ENCODE measurements at places on chromosomes 16 and 17.

DNA sequence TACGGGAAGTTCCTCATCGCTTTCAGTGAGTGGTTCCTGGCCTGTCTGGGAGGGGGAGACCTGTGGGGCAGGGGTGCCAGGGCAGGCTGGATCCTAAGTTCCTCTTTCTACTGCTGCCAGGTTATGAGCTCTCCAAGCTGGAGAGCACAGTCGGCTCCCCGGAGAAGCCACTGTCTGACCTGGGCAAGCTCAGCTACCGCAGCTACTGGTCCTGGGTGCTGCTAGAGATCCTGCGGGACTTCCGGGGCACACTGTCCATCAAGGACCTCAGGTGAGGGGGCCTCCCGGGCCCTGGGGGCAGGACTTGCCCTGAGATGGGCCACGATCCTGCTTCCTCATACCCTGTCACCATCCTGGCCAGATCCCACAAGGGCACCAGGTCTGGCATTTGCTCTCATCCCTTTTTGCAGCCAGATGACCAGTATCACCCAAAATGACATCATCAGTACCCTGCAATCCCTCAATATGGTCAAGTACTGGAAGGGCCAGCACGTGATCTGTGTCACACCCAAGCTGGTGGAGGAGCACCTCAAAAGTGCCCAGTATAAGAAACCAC lies 5.1 kb downstream of the PRSS8 start:
- no peak overlapping the region for H3K27ac ChIP-seq
- peaks cover 6% of the 10 kb centered on the region for H3K27me3 ChIP-seq
- H3K4me1 ChIP-seq = peaks cover 6% of the 10 kb centered on the region
- no peaks in the 10 kb centered on the region for H3K36me3 ChIP-seq
- H3K4me3 ChIP-seq = no peak overlapping the region

DNA sequence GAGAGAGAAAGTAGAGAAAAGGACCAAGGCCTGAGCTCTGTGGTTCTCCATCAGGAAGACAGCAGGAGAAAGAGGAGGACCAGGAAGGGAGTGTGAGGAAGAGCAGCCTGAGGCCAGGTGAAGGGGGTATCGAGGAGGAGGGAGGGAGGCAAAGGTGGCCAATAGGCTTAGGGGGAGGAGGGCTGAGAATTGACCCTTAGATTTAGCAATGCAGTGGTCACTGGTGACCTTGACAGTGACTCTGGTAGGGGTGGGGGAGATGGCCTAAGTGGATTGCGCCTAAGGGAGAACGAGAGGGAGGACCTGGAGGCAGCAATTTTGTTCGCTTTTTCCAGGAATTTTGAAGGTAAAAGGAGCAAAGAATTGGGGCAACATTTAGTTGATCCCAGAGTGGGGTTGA lies 5.4 kb upstream of the NAGS start:
- DNase-seq = no peak
- H3K36me3 ChIP-seq = no peaks in the 10 kb centered on the region
- H3K27ac ChIP-seq = no peak overlapping the region
- no peak overlapping the region for H3K4me3 ChIP-seq
- peaks cover 2% of the 10 kb centered on the region for H3K4me1 ChIP-seq

GRCh38 chr17:57972151-57972550 lies 15.9 kb downstream of the VEZF1 start:
- no peak overlapping the region for H3K4me3 ChIP-seq
- DNase-seq = no peak

- H3K27me3 ChIP-seq = no peaks in the 10 kb centered on the region
- no peaks in the 10 kb centered on the region for H3K4me1 ChIP-seq
- DNase-seq = no peak
- no peak overlapping the region for H3K27ac ChIP-seq
These were observed 181.6 kb upstream of the C17orf78 start for GRCh38 chr17:37194208-37194607.

DNA sequence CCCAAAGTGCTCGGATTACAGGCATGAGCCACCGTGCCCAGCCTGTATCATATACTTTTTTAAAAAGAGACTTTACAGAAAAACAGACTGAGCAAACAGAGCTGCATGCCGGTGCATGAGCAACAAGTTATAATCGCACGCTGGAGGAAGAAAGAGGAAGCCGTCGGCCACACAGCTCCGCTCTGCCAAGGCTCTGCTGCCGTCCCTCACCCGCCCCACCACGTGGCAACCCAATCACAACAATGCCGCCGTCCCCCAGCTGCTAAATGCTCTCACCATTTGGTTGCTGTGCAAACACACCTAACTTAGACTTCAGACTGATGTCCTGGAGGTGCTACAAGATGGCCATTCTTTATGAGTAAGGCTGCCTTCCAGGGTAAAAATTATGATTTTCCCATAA lies 83.5 kb downstream of the ADCY9 start:
- peaks cover 5% of the 10 kb centered on the region for H3K36me3 ChIP-seq
- no peak overlapping the region for H3K4me3 ChIP-seq
- no peak for DNase-seq
- H3K4me1 ChIP-seq = no peaks in the 10 kb centered on the region
- H3K27ac ChIP-seq = no peak overlapping the region

- H3K27ac ChIP-seq = no peak overlapping the region
- H3K4me3 ChIP-seq = no peak overlapping the region
- peaks cover 3% of the 10 kb centered on the region for H3K4me1 ChIP-seq
- DNase-seq = no peak
These were observed 21.5 kb downstream of the METRNL start for GRCh38 chr17:83100853-83101391.

DNA sequence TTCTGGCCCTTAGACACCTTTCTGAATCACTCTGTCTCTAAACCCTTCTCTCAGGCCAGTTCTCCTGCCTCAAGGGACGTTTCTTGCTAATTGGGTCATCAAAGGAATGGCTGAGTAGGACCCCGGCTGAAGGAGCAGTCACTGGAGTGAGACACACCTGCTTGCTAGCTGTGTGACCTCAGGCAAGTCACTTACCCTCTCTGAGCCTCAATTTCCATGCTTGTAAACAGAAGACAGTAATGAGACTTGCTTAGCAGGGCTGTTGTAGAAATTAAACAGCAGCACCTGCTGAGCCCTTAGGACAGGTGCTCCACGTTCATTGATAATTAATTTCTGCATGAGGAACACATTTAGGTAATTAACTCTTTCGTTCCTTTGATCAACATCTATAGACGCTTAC lies 6.8 kb downstream of the CIBAR2 start:
- H3K36me3 ChIP-seq = no peaks in the 10 kb centered on the region
- H3K27me3 ChIP-seq = peaks cover 2% of the 10 kb centered on the region
- no peaks in the 10 kb centered on the region for H3K4me1 ChIP-seq
- no peak for DNase-seq
- H3K4me3 ChIP-seq = no peak overlapping the region
- no peak overlapping the region for H3K27ac ChIP-seq

- no peak overlapping the region for H3K27ac ChIP-seq
- peaks cover 2% of the 10 kb centered on the region for H3K36me3 ChIP-seq
- H3K4me3 ChIP-seq = no peak overlapping the region
- H3K27me3 ChIP-seq = no peaks in the 10 kb centered on the region
These were observed 143.1 kb upstream of the CACNG5 start for GRCh38 chr17:66691644-66692420.

GRCh38 chr17:81927152-81927652 lies 333 bp downstream of the MAFG start:
- H3K4me1 ChIP-seq = peaks cover 29% of the 10 kb centered on the region
- H3K27ac ChIP-seq = no peak overlapping the region
- no peak for DNase-seq
- peaks cover 5% of the 10 kb centered on the region for H3K27me3 ChIP-seq

DNA sequence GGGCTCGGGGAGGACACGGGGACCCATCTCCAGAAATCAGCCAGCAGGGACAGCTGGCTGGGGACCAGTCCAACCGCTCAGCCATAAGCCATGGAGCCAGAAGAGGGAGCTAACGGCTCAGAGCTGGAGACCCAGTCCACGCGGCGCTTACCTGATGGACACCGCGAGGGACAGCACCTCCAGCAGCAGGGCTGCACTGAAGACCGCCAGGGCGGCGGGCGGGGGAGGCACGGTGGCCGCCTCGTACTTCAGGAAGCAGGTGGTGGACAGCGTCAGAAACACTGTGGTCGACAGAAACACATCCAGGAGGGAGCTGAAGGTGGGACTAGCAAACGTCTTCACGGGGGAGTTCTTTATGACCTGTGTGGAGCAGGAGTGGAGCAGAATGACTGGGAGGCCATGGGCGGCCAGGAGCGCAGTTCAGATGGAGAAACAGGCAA lies 102.6 kb upstream of the CREBBP start:
- H3K4me1 ChIP-seq = peaks cover 2% of the 10 kb centered on the region
- no peaks in the 10 kb centered on the region for H3K36me3 ChIP-seq
- H3K4me3 ChIP-seq = no peak overlapping the region
- peak; percentile 80 for DNase-seq
- H3K27me3 ChIP-seq = peaks cover 5% of the 10 kb centered on the region
- H3K27ac ChIP-seq = no peak overlapping the region

DNA sequence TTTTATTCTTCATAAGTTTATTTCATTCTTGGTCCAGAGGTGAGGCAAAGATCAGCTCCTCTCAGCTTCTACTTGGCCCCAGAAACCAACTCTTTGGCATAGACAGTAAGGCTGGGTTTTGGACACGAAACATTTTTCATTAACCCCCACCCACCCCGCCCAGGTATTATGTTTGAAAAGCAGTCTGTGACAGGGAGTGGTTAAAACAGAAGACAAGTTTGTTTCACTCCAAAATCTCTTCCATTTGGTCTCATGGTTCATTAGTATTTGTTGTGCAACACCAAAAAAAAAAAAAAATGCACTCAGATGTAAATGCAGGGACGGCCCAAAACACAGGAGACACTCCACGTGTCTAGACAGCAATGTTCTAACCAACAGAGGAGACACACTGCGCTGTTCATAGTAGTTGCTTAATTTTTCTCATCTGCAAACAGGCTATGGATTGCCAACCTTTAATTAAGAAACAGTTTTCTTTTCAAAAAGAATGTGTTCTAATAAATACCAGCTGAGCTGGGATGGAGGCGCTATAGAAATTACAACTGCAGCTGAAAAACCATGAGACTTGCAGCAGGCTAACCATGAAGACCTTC lies 39.8 kb upstream of the MMP2 start:
- no peak for DNase-seq
- H3K4me1 ChIP-seq = no peaks in the 10 kb centered on the region
- no peaks in the 10 kb centered on the region for H3K27me3 ChIP-seq
- no peaks in the 10 kb centered on the region for H3K36me3 ChIP-seq
- no peak overlapping the region for H3K4me3 ChIP-seq

GRCh38 chr17:40659911-40660310 lies 5.1 kb downstream of the KRT222 start:
- H3K4me1 ChIP-seq = peaks cover 6% of the 10 kb centered on the region
- no peaks in the 10 kb centered on the region for H3K36me3 ChIP-seq
- no peak for DNase-seq
- H3K27me3 ChIP-seq = peaks cover 1% of the 10 kb centered on the region
- no peak overlapping the region for H3K4me3 ChIP-seq

GRCh38 chr16:88840600-88841215 lies 16.0 kb downstream of the GALNS start:
- H3K36me3 ChIP-seq = no peaks in the 10 kb centered on the region
- H3K27ac ChIP-seq = no peak overlapping the region
- H3K4me1 ChIP-seq = peaks cover 2% of the 10 kb centered on the region
- no peak overlapping the region for H3K4me3 ChIP-seq
- peaks cover 7% of the 10 kb centered on the region for H3K27me3 ChIP-seq
- DNase-seq = no peak
